Mucosa of gallbladder (tissue), 1 donor: ENCODE measurements at places on chromosomes 4 and X. TPM values are rescaled to one million over a fixed set of nuclear protein-coding genes. Genes with fewer than 3 reads are reported as not detected.

Gene CASP3
- total RNA-seq = 20.5 TPM

Gene TLR10
- 0.98 TPM for total RNA-seq

Gene VCX3A
- not detected for total RNA-seq

Gene DKK2
- total RNA-seq = 1.2 TPM

Gene WAS
- total RNA-seq = 11.5 TPM

Gene GAGE12E
- total RNA-seq = not detected

Gene BGN
- total RNA-seq = 204 TPM

Gene PHKA1
- total RNA-seq = 9.6 TPM

Gene PRR32
- not detected for total RNA-seq

Gene RPL36A
- total RNA-seq = 124 TPM

Gene HEPH
- 50.8 TPM for total RNA-seq

Gene NBDY
- total RNA-seq = 61.4 TPM

Gene MAP7D2
- 5.2 TPM for total RNA-seq

Gene PDCL2
- total RNA-seq = not detected

Gene ZCCHC4
- total RNA-seq = 8.3 TPM

Gene ABCG2
- total RNA-seq = 3.5 TPM

Gene ARHGAP36
- 0.89 TPM for total RNA-seq

Gene PRDM5
- total RNA-seq = 7.2 TPM

Gene TCEAL7
- 8.1 TPM for total RNA-seq

Gene FHL1
- 381 TPM for total RNA-seq

Gene SGMS2
- total RNA-seq = 76.1 TPM

Gene CD38
- total RNA-seq = 1.1 TPM

Gene CDKL5
- total RNA-seq = 12.1 TPM
